SW 1271 (cell line): ENCODE measurements at places on chromosomes 7 and 10.

GRCh38 chr10:11560076-11560709 is 51.3 kb downstream of the USP6NL start:
- DNase-seq = no peak

DNA sequence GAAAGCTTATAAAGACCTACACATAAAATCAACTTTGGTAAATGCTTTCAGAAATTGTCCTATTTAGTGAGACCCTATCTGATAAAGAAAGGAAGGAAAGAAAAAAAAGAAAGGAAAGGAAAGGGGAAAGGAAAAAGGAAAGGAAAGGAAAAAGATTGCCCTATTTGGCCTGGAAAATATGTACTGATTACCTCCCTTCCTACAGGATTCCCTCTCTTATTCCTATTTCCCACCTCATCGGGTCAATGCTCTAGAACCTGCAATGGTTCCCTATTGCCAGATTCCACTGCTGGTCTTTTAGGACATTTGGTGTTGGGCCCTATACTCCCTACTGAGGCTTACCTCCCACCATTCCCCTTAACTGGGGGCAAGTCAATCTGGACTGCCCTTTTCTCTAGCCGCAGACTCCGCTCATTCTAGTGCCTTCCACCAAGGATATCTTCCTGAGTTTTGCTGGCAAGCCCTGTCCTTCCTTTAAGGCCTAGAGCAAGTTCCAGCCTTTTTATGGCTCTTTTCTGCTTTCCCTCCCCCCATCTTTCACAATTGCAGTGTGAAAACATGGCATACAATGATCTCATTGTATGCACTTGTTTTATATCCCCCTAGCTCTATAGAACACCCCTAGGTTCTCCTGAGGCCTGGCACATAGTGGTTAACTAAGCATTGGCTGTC is 4.4 kb downstream of the DDIT4 start:
- DNase-seq = no peak

DNA sequence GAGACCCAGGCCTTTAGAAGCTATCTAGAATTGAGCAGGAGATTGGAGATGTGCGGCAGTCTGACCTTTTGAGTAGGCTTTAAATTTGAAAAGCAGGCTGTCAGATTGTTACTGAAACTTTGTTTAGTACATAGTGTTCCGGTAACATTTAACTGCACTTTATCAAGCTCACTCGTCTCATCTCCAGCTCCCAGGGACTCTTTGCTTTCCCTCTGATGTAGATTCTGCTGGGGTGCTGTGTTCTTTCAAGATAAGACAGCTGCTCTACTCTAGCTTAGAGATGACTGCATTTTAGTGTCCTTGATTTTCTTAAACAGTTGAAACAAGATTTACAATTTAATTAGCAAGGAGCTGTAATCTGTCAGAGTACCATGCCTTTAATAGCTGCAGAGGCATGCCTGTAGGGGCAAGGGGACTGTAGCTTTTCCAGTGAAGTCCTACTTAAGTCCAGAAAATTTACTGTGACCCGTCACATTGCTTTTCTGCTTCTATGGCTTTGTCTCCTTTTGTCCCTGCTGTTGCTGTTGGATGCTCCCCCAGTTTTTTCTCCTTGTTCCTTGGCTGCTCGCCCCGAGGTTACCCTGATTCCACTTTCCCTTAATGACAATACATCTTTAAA is 56.4 kb upstream of the MTPN start:
- DNase-seq = no peak

DNA sequence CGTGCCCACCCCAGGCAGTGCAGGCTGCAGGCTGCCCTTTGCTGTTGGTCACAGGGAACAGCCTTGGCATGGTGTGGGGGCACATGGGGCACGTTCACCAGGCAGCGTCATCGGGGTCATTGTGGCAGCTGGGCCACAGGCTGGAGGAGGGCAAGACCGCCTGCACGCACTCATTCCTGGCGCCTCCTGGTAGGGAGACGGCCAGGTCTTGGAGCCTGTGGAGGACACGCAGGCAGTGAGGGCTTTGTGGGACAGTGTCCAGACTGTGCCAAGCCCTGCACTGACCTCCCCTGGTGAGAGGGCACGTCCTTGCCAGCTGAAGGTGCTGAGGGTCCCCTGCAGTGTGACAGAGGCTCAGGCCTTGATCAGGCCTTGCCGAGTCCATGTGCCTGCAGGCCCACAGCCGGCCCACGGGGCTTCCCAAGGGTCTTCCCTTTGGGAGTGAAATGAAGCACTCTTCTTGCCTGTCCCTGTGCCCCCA is 76.4 kb downstream of the NKX6-2 start:
- no peak for DNase-seq

GRCh38 chr7:99543081-99543671 is 8.7 kb downstream of the FAM200A start:
- no peak for DNase-seq

GRCh38 chr7:65438598-65438997 is 64.9 kb downstream of the ZNF92 start:
- DNase-seq = peak; percentile 61
